Adipocyte (in vitro differentiated cells): ENCODE measurements at places on chromosomes 6 and 20.

- DNase-seq: no peak
Measured at GRCh38 chr20:14956026-14956425, 618.6 kb upstream of the FLRT3 start.

- DNase-seq: no peak
Measured at GRCh38 chr6:16058929-16059345, 69.9 kb upstream of the MYLIP start.

DNA sequence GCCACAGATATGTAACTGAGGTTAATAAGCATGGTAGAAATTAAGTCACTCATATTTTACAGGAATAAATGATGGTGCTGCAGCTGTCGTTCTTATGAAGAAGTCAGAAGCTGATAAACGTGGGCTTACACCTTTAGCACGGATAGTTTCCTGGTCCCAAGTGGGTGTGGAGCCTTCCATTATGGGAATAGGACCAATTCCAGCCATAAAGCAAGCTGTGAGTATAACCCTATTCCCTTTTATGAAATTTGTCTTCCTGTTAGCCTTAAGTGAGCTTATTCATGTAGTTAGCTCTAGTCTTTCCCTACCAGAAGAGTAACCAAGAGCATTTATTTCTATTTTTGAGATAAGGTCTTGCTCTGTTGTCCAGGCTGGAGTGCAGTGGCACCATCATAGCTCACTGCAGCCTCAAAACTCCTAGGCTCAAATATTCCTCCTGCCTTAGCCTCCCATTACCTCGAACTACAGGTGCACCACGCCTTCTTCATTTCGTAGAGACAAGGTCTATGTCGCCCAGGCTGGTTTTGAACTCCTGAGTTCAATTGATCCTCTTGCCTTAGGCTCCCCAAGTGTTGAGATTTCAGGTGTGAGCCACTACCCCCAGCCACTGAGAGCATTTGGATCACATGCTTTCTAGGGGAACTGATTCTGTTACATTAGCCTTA is 12.0 kb downstream of the TCP1 start:
- no peak for DNase-seq

GRCh38 chr20:56778765-56779195 is 149.7 kb downstream of the TFAP2C start:
- DNase-seq: peak; percentile 17

DNA sequence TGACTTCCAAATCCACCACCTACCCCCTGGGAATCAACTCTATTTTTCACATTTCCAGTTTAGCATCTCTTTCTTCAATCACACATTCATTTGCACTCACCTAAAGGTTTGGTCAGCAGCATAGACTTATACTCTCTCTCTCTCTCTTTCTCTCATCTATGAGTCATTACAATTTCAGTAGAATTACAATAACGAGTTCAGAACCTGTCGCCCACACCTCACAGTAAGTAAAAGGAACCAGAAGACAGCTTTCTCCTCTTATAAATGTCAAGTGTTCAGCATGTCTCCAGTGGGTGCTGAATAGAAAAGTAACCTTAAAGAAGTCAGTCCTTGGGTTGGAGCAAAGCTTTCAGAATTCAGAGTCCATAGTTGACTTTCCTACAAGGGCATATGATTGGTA is 1.1 kb upstream of the PHACTR1 start:
- no peak for DNase-seq
